ENCODE measurements at places on chromosomes 6 and 20.

DNA sequence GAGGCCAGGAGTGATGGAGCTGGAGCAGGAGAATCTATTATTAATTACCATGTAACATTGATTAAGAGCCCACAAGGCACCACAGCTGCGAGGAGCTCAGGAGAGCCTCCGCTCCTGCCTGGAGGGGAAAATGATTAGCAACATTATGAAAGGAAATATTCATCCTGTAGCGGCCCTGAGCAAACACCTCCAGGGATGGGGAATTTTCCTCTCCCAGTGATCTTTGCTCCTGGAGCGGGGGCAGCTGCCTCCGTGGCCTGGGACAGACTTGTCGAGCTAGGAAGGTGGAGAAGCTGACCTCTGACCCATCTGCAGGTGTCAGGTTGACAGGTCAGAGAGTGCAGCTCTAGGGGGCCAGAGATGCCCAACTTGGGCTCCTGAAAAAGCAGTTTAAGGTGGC lies 40.1 kb upstream of the SIRPA start:
- DNase-seq: no peak

- DNase-seq: no peak
Observed at GRCh38 chr6:166050559-166050958, 117.1 kb downstream of the TBXT start.

- no peak for DNase-seq
Observed at GRCh38 chr6:15270402-15270801, 24.5 kb downstream of the JARID2 start.

GRCh38 chr6:100617633-100618350 lies 153.1 kb upstream of the SIM1 start:
- DNase-seq: no peak

- DNase-seq: no peak
Observed at GRCh38 chr20:19992996-19993908, 23.9 kb upstream of the NAA20 start.

GRCh38 chr20:25539742-25540672 lies 45.3 kb downstream of the NINL start:
- DNase-seq: no peak

DNA sequence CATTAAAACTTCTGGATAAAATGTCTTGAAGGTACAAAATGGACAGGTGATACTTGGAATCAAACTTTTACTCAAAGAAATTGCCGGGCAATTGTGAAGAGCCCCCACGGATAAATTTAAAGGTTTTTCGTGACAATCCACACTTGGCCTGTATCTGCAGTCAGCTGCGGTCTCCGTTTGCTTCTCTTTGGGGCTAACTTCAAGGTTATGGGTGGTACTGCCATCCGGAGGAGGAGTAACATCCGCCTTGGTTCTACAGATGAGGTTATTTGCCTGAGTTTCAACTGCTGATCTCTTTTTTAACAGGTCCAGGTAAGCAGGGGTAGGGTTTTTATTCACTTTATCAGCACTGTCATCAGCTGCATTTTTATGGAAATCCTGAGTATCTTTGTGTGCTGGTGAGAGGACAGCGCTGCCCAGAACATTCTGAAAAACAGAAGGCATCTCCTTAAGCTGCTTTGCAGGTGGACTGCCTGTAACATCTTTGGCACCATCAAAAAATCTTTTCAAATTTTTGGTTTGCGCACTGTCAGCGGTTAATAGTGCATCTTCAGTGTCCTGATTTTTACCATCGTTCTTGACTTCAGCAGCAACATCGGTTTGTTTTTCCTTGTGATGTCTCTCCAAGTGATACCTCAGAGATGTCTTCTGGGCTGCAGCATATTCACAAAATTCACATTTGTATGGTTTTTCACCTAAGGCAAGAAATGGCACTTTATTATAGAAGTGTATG lies 16.9 kb downstream of the ZNF217 start:
- no peak for DNase-seq

GRCh38 chr6:157314705-157315321 lies 8.5 kb downstream of the TMEM242 start:
- DNase-seq: peak; percentile 89

DNA sequence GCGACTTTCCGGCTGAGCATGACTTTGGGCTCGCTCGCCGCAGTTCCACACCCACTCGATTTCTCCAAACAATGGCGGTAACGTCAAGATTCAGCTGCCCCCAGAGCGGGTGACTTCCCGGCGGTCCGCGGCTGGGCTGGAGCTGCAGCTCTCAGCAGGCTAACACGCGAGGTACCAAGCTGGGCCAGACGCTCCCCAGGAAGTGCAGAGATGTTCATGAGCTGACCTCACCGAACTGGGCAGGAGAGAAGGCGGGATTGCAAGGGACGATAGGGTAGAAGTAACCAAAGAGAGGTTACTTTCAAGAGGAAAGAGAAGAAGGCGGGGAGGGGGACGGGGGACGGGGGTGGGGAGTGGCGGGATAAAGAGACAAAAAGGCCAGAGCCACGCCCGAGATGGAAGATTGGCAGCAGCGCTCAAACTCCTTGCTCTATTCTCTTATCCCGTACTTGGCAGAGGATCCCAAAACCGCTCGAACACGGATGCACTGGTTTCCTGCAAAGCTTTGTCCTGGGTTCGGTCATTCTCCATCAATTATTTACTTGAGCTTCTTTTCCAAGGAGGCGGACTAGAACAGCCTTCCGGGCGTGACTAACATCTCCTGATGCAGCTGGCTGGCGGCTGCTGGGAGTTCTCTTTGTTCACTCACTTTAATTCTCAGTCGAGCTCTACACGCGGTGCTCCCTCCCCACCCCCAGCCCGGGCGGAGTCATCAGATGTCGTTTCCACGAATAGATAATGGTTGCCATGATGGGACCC lies at the start of gene MTCL3:
TSS of gene MTCL3 (minus strand) at position 626 of the 759 bp plus-strand sequence.
- no peak for DNase-seq

DNA sequence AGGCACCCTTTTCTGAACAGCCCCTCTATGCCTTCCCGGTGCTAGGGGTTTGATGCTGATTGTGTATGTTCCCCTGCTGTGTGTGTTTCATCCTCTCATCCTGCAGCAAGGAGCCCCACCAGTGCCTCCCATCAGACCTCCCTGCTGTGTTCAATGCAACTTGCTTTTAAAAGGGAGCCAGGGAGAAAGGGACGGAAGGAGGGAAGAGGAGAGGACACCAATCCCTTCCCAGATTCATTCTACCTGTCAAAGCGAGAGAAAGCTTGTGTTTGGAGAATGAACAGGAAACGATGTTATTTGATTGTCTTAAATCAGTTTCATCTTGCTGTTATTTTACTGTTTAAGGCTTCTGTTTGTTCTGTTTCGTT lies 259.2 kb downstream of the ADGB start:
- DNase-seq: no peak

GRCh38 chr6:168097621-168098430 lies 18.8 kb upstream of the FRMD1 start:
- DNase-seq: no peak

DNA sequence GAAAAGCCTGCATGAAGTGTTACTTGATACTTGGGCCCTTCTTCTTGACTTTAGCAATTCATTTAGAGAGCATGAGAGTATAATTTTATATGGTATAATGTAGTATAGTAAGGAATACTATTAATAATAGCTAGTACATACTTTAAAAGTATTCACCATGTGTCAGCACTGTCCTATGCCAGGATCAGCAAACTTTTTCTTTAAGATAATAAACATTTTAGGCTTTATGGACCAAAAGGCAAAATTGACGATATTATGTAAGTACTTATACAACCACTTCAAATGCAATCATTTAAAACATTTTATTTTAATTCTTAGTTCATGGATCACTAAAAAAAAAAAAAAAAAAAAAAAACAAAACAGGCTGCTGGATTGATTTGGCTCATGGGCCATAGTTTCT lies 163.9 kb downstream of the IBTK start:
- no peak for DNase-seq

DNA sequence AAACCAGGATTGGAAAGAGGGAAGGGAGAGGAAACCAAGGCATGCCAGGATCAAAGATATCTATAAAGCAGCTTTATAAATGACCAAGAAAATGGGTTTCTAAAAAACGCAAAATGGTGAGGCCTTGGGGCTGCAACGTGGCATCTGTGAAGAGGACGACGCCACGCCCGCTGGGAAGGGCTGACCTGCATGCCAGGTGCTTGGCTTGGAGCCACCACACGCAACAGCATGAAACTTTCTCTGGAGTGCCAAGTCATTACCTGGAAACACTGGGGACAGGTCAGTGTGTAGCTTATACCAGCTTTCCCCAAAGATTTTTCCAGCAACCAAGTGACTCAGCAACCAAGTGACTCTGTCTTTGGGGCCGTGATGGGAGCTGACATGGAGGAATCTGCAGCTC lies 82.5 kb downstream of the POPDC3 start:
- DNase-seq: no peak

DNA sequence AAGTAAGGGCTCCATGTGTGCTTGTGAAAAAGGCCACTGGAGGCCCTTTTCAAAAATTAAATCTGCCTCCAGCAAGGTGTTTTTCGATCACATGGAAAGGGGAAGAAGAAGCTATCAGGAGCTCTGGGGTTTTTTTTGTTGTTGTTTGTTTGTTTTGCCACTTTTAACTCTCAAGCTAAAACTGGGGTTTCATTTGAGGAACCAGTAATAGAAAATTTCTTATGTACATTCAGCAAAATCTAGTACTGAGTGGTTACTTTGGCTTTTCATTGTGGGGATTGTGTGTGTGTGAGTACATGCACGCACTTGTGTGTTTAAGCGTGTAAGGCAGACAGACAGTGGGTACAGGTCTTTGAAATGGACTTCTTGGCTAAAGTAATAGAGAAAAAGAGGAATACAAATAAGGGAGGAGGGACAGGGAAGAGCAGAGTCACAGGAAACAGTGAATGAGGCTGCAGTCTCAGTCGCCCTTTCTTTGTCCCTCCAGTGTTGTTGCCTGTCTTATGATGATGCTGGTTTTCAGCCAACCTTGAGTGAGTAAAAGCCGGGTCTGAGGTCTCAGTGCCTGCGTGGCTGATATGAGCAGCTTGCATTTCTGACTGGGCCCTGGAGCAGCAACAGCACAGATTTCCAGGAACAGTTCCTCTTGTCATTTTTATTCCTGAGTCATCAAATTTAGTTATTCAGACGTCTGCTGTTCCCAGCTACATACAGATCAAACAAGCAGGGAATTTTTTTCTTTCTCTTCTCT lies 26.2 kb downstream of the SLC16A10 start:
- DNase-seq: no peak

GRCh38 chr6:11324453-11325015 lies 92.1 kb upstream of the NEDD9 start:
- DNase-seq: no peak

- no peak for DNase-seq
Observed at GRCh38 chr20:61220131-61220530, 31.9 kb upstream of the CDH4 start.

- no peak for DNase-seq
Observed at GRCh38 chr6:167720456-167721285, 106.0 kb upstream of the AFDN start.

DNA sequence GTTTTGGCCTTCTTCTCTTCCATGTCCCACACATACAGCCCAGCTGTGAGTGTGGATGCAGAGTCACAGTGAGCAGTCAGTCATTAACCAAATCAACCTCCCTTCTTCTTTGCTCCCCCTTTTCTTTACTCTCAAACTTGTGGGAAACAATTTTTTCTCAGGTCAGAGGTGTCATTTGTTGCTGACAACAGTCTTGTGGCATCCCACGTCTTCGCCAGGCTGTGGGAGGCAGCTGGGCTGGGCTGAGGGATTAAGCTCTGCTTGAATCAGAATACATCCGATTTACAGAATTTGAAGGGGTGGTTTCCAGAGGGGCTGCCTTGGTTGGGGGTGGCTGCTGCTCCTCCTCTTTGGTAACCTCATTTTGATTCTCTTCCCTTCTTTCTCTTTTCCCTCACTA lies 40.5 kb downstream of the SCGN start:
- no peak for DNase-seq

DNA sequence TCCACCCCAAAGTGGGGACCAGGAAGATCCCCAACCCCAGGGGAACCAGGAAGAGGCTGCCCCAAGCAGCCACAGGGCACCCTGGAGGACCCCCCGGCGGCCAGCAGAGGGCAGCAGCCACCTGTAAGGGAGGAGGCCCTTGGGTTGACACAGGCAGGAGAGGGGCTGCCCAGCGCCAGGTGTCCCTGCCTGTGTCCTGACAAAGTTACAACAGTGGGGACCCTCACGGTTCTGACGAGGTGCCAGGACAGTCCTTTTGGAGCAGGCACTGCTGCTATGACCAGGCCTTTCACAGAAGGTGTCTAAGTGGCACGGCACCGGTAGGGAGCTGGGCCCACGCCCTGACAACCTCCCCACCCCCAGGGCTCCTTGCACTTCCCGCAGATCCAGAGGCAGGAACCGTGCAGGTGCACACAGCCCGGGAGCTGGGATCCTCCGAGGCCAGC lies 176.7 kb downstream of the BMP7 start:
- DNase-seq: peak; percentile 30

- peak; percentile 12 for DNase-seq
Observed at GRCh38 chr6:84271061-84271716, 43.7 kb upstream of the CEP162 start.

DNA sequence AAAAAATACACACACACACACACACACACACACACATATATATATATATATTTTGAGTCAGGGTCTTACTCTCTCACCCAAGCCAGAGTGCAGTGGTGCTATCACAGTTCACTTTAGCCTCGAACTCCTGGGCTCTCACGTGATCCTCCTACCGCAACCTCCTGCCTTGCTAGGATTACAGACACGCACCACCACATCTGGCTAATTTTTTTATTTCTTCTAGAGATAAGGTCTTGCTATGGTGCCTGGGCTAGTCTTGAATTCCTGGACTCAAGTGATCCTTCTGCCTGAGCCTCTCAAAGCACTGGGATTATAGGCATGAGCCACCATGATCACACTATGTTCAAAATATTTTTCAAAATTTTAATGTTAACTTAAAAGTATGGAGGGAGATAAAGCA lies 43.5 kb downstream of the NUP153 start:
- DNase-seq: peak; percentile 77

DNA sequence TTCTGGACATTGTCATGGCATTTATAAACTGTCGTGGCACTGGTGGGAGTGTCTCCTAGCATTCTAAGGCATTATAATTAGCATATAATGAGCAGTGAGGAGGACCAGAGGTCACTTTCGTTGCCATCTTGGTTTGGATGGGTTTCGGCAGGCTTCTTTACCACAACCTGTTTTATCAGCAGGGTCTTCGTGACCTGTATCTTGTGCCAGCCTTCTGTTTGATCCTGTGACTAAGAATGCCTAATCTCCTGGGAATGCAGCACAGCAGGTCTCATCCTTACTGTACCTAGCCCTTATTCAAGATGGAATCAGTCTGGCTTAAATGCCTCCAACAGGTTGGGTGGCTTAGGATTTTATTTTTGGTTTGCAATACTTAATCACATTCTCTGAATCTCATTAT lies 142.7 kb upstream of the GGTLC1 start:
- DNase-seq: no peak

DNA sequence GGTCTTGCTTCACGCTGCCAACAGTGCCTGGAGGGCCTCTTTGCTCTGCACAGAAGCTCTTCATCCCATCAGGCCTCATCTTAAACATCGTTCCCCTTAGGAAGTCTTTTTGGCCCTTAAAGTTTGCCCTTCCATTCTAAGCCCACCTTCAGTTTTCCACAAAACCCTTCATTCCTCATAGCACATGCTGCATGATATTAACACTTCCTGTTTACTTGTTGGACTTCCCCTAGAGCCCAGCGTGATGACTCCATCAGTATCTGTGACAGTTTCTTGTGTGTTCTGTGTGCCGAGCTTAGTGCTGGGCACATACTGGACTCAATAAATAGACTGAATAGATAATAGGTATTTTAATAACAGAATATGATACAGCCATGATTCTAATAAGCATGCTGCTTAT lies 2.2 kb downstream of the NT5DC1 start:
- DNase-seq: no peak

GRCh38 chr6:169959136-169960002 lies 207.9 kb downstream of the ERMARD start:
- no peak for DNase-seq

All from hematopoietic multipotent progenitor cell treated with erythropoietin and hydrocortisone succinate and interleukin-3 and kit ligand, for 17 days (in vitro differentiated cells).